ENCODE measurements at places on chromosomes 12 and 14. TPM values are rescaled to one million over a fixed set of nuclear protein-coding genes. Genes with fewer than 3 reads are reported as not detected.

DNA sequence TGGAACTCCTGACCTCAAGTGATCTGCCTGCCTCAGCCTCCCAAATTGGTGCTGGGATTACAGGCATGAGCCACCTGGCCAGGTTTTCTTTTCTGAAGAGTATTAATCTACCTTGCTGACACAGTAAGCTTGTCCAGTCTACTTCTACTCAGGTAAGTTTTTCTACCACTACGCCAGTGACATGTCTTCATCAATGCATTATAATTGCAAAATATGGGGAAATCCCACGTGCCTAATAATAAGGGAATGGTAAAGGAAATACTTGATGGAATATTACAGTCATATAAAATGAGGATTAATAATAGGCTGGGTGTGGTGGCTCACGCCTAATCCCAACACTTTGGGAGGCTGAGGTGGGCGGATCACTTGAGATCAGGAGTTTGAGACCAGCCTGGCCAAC lies 62.3 kb downstream of the RAB35 start:
- DNase-seq, result no peak

DNA sequence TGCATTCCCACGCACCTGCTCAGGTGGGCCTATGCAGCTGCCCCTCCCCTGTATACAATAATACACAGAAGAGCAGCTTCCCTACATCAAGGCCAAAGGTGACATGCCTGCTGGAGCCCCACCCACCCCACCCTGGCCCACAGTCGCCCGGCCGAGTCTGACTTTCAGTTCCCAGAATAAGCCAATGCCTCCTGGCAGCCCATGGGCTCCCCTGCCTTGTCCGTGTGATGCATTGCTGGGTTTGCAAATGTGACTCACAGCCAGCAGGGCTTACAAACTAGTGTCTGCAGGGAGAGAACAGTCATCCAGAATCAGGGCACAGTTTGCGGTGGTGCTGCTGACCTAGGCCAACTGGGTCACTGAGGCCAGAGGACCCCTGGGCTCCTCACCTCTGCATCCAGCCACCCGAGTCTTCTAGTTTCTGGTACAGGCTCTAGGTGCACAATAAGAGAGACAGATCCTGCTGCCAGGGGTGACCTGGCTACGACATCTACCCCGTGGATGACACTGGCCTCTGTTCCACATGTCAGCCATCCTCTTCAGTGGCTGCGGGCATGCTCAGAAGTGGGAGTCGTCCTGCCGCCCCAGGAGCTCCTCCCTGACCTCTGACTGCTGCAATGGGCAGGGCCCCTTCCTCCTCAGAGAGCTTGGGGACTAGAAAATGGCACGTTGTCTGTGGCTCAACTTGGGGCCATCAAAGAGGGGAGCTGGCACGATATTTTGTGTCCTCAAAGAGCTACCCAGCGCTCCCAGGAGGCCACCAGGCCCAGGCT lies 84.5 kb downstream of the CHGA start:
- DNase-seq, result no peak

DNA sequence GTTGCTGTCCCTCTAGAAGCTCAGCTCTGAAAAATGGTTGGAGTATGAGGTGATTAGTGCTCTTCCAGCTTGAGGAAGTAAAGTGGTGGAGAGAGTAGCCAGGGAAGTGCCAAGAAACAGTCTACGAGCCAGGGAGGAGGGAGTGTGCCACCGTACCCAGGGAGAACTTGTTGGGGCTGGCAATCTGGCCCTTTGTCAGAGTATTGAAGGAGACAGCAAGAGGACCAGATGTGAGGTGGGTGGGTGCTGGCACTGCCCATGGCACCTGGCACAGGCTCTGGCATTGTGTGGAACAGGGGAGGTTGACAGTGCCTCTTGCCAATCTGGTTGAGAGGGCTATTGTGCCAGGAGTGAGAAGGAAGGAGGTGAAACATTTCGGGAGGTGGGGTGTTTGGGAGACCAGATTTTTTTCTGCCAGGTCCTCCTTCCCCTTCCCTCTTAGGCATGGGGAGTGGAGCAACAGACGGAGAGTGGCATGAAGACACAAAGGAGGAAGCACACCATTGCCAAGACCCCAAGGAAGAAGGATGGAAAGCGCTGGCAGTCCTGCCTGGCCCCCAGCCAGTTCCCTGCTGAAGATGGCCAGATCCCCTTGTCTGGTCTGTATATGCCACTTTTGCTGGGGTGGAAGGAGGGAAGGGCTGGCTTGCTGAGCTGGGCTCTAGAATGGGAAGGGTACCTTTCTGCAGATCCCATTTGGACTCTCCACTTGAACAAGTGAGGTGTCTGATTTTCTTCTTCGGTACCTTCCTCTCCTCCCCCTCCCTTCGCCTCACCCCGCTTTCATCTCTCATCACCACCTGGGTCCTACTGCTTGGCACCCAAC lies 37.5 kb downstream of the ZFHX2 start:
- DNase-seq, result no peak

- no peak for DNase-seq
Observed at GRCh38 chr14:74389980-74390379, 36.0 kb downstream of the SYNDIG1L start.

- no peak for DNase-seq
Observed at GRCh38 chr12:30110958-30111586, 327.3 kb upstream of the TMTC1 start.

- DNase-seq, result no peak
Observed at GRCh38 chr12:42278128-42278510, 40.1 kb upstream of the YAF2 start.

DNA sequence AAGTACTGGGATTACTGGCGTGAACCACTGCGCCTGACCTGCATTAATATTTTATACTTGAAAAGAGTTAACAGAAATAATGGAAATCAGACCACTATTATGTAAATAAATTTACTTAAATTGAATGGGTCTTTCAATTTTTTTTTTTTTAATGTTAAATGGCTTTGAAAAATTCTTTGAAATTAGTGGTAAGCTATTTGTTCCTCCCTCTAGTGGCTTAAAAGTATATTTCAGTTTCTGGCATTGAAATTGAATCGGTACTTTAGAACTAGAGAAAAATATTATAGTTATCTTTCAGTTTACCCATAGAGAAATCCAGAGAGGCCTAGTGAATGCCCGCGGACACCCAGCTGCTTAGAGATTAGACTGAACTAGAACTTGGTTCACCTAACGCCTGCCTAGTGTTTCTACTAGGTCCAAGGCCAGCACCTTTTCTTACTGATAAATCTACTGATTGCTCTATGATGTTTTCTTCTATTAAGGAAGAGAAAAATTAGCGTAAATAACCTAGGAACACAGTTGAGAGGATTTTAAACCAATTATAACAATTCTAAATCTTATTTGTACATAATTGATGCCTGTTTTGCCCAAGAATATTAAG lies 106.5 kb downstream of the EML1 start:
- no peak for DNase-seq

- DNase-seq, result no peak
Observed at GRCh38 chr12:113222730-113223531, 1.7 kb downstream of the TPCN1 start.

GRCh38 chr12:40618636-40619035 lies 73.6 kb upstream of the CNTN1 start:
- DNase-seq, result no peak

- no peak for DNase-seq
Observed at GRCh38 chr12:53983950-53984572, 885 bp upstream of the HOXC10 start.

- no peak for DNase-seq
Observed at GRCh38 chr12:64387197-64387816, 3.3 kb downstream of the C12orf56 start.

DNA sequence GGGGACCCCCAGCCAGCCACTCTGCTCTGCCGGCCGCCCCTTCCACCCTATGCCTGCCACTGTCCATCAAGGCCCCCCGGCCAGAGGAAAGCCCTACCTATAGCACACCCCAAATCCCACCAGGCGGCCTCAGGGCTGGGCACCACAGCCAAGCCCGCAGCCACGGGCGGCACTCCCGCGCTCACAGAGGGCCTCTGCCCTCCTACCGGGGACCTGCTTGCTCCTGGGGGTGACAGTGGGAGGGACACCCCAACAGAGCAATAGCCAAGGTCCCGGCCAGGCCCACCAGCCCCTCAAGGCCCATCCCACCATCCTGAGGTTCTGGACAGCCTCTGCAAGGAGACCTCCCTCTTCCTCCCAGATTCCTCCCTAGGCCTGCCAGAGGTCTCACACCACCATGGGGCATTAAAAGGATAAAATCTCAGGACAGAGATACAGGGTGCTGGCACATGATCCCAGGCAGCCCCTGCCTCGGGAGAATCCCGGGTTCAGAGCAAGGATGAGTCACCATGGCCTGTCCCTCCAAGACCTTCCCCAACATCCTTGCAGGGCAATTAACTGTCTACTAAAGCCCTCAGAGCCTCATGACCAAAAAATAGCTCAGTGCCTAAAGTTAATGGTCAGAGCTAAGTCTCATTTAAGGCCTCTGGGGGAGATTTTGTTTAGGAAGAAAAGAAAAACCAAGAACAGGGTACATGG lies 17.1 kb downstream of the CCDC85C start:
- no peak for DNase-seq

- DNase-seq, result no peak
Observed at GRCh38 chr12:81181691-81182090, 103.8 kb downstream of the ACSS3 start.

- DNase-seq, result no peak
Observed at GRCh38 chr14:95346266-95346665, 26.6 kb upstream of the CLMN start.

DNA sequence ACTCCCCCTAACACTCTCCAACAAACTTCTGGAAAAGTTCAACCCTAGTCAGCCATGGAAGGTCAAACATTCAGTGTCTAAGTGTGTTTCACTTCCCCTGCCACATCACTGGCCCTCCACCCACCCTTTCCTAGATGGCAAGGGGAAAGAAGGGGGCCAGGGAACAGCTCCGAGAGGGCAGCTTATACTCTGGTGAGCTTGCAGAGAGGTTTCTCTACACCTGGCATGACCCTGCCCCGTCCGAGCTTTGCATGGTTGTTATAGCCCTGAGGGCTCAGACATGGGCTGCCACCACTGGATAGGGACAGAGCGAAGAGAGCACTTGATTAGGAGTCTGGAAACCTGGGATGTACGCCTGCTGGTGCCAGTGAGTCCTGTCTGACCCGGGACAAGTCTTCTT lies 4.0 kb downstream of the ACVRL1 start:
- DNase-seq, result no peak

DNA sequence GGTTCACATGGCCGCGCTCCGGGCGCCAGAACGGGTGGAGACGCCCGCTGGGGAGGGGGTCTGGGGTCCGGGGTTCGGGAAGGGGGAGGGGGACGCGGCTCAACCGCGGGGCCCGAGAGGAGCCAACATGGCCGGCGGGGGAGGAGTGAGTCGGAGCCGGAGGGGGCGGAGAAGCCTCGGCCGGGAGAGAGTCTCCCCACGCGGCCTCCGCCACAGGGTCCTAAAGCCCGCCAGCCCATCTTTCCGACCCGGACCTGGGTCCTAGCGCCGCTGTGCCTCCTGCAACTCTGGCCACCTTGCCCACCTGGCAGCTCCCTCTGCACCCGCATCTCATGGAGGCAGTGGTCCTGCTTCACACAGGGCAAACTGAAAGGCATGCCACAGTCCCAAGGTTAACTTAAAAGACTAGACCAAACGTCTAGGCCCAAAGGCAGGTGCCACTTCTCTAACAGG lies at the start of gene BAZ2A:
TSS of gene BAZ2A (minus strand) at position 147 of the 453 bp plus-strand sequence. CDS start 12,796 bp downstream, outside the sequence.
- DNase-seq, result peak; percentile 94

DNA sequence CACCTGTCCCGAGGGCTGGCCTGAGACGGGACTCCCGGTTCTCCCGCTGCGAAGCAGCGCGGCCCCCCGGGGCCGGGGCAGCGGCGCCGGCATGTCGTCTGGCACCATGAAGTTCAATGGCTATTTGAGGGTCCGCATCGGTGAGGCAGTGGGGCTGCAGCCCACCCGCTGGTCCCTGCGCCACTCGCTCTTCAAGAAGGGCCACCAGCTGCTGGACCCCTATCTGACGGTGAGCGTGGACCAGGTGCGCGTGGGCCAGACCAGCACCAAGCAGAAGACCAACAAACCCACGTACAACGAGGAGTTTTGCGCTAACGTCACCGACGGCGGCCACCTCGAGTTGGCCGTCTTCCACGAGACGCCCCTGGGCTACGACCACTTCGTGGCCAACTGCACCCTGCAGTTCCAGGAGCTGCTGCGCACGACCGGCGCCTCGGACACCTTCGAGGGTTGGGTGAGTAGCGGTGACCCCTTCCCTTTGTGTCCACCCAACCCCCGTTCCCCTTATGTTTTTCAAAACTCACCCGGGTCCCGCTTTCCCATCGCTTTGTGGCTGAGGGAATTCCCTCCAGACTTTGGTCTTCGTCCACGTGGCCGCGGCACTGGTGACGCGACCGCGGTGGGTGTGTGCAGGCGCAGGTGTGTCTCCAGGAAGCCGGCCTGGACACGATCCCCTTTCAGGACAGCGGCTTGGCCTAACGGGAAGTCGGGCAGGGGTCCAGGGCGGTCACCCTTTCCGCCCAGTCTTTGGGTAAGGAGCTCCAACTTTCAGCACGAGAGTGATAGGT lies 826 bp downstream of the PRKCH start:
- peak; percentile 61 for DNase-seq

DNA sequence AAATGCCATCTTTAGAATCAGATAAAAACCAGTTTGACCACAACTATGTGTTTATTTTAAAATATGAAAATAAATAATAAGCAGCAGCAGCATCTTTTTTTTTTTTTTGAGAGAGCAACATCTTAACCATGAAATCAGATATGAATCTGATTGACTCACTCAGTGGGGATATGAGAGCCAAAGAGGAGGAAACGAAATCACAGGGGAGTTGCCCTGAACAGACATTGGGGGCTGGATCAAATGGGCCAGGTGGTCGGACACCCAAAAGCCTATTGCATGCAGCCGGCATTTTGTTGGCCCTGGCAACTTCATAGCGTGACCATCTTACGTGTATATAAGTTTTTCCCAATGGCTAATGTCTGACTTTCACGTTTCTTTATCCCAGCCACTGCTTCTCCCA lies 321.1 kb downstream of the NPAS3 start:
- no peak for DNase-seq

DNA sequence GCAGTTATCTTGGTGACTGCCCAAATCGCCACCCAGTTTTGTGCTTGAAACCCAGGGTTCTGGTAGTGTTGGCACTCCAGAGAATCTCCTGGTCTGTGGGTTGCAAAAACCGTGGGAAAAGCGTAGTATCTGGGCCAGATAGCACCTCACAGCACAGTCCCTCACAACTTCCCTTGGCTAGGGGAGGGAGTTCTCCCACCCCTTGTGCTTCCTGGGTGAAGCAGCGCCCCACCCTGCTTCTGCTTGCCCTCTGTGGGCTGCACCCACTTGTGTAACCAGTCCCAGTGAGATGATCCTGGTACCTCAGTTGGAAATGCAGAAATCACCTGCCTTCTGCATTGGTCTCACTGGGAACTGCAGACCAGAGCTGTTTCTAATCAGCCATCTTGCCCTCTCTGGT lies 16.4 kb downstream of the CLEC2D start:
- no peak for DNase-seq

The TTC7B gene
- total RNA-seq, result 8.3 TPM

The LTB4R gene
- 32.5 TPM for total RNA-seq

The ZNF10 gene
- total RNA-seq, result 7.7 TPM

The GPD1 gene
- total RNA-seq, result 0.30 TPM

The SERPINA4 gene
- total RNA-seq, result not detected

The PLA2G1B gene
- not detected for total RNA-seq

The CIDEB gene
- total RNA-seq, result 24.5 TPM

The C14orf180 gene
- total RNA-seq, result not detected

The CCDC85C gene
- 9.1 TPM for total RNA-seq

Data from activated CD8-positive, alpha-beta memory T cell treated with anti-CD3 and anti-CD28 coated beads, Interleukin-2, amount 10 ng/mL, durations not matched to agents 7 days and 5 days (primary cell).